ENCODE measurements at places on chromosomes 16 and 17.

DNA sequence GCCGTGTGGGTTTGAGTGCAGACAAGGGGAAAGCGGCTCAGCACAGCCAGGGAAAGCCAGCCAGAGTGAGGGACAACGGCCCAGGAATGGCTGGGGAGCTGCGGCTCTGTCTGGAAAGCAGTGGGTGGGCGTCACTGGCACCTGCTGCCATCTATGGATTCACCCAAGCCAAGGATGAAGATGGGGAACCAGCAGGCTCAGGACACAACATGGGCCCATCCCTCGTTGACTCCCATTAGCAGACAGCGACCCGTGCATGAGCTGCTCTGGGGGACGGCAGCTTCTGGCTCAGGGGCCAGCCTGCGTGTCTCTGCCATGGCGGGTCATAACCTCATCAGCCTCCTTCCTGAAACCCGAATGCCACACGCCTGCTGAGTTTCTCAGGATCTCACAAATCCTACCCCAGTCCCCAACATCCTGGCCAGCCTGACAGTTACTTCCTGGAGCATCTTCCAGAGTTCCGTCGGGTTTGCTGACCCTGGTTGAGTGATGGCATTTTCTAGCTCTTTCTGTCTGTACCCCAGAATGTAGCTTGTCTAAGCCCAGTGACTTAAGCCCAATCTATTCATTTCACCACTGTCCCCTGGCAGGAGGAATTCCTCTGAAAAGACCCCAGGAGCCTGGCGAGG lies 50.7 kb downstream of the SLC7A5 start:
- no peak for DNase-seq

DNA sequence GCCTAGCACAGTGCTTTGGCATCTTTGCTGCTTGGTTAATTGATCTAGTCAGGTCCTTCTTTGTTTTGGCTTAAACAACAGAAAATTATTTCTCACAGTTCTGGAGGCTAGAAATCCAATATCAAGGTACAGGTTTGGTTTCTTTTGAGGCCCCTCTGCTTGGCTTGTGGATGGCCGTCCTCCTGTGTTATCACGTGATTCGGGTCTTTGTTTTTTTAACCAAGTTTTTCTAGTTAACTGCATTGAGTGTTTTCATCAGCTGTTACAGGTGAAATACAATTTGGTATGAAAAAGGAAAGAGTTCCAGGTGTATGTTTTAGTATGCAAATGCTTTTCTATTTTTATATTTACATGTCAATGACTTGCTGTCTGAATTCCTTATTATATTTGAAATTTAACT lies 2.8 kb downstream of the NLK start:
- DNase-seq: no peak

GRCh38 chr17:19487024-19487600 lies 46.5 kb upstream of the SLC47A1 start:
- no peak for DNase-seq

GRCh38 chr16:59039066-59039720 lies 305.1 kb upstream of the GOT2 start:
- DNase-seq: peak; percentile 83

DNA sequence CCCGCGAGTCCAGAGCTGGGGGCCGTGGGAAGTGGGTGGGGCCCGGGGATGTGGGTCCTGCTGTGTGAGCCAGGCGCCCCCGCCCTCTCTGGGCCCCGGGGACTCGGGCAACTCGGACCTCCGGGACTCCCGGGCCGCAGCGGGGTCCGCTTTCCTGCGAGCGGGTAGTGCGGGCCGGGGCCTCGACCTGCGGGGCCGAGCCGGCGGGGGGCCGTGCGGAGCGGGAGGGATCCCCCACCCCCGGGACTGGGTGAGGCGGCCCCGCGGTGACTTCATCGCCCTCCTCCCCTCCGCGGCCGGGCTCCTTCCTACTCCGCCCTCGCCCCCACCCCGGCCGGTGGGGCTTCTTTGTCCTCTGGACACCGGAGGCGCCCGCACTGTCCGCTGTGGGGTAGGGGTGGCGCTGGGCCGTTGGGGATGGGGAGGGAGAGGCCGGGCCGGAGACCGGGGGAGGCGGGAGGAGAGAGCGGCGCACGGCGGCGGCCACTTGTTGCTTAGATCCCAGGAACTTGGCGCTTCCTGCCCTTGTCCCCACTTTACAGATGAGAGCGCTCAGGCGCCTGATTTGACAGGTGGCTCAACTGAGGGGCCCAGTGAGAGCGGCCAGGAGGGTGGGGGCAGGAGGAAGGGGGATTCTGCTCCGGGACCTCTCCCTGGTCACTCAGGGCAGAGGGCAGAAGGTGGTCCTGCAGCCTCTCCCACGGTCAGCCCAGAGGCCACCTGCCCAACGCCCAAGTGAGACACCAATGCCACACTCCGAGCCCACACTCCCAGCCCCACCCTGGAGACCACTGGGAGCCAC lies 874 bp downstream of the CMTM3 start:
- DNase-seq: no peak

GRCh38 chr16:58535100-58535499 lies 19.8 kb downstream of the SETD6 start:
- no peak for DNase-seq

DNA sequence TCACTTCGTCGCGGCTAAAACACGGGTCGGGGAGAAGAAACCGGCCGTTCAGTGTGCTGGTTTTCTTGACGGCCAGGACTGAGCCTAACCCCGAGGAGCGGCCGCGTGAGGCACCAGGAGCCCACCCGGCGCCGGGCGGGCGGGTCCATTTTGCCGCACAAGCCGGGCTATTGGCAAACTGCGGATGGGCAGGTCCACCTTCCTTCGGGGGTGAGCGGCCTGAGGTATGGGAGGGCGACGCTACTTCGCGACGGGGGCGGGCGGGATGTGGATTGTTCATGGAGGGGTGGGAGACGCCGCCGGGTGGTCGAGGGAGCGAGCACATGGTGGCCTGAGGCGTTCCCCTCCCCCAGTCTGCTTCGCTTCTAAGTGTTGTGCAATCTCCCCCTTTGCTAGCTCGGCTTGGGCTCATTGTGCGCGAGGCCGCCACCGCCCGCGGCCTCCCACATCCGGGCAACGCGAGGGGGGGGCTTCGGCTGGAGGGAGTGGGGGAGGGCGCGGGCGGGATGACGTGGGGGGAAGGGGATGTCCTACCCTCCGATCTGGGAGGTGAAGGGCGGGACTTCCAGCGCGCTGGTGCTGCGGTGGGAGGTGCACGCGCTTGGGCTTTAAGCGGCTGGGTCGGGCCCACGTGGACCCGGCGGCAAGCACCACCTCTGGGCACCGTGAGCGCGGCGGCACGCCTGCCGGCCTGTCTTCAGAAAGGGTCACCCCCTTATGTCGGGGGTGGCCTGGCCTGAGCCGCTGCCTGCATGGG lies 5.9 kb upstream of the CD68 start:
- peak; percentile 88 for DNase-seq

DNA sequence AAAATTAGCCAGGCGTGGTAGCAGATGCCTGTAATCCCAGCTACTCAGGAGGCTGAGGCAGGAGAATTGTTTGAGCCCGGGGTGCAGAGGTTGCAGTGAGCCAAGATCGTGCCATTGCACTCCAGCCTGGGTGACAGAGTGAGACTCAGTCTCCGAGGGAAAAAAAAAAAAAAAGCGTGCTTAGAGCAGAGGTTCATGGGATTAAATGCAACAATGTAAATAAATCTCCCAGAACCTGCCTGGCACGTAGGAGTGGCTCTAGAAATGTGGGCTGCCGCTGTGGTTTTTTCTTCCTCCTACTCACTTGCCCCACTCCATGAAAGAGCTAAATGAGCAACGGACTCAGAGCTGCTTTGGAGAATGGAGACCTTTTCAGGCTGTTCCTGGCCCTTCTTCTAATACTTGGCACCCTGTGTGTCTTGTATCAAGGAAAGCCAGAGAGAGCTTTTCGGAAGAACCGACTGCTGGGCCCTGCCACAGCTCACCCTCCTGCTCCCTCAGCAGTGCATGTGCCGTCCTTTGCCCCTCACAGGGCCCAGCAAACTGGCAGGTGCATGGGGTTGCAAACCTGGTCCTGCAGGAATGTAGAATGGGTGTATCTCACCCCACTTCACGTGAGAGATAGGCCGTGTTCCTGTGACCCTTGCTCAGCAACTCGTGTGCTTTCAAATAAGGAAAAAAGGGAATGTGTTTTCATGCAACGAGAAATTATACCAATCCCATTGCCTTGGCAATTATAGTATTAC lies 52.0 kb downstream of the LDHD start:
- peak; percentile 96 for DNase-seq

DNA sequence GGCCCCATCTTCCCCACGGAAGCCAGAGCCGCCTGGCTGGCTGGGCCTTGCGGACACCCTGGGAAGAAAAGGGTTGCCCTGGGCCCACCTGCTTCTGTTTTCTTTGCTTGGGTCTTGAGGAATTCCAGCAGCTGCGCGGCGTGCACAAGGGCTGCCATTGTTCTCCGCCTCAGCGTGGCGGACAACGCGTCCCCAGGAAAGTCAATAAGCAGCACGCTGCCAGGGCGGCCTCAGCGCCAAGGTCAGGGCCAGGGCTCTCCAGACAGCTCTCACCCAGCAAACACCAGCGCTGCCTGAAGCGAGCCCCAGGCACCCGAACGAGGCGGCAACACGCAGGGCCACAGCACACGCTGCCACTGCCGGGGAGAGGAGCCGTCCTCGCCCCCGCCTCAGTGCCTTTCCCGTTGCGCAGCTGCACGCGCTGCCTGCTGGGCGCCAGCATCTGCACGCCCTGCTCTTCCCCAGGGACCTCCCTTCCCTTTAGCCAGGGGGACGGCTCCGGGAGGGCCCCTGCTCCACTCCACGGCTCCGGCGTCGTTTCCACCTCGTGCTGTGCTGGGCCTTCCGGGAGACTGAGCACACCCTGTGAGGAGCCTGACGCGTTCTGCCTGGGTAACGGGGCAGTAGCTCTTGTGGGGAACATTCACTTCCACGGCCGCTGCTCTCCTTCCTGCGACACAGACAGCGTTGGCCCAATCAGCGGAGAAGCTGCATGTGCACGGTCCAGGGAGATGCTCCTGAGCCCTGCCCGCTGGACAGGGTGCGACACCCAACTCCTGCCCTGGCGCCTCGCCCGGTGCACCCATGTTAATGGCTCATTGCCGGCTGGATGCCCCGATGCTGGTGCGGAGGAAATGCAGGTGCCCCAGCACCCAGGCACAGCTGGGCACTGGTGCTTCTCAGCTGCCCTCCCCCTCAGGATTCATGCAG lies 57.8 kb downstream of the LMF1 start:
- no peak for DNase-seq

- no peak for DNase-seq
Observed at GRCh38 chr16:14146445-14146844, 75.3 kb downstream of the MRTFB start.

GRCh38 chr17:72125742-72126141 lies 4.9 kb downstream of the SOX9 start:
- no peak for DNase-seq

GRCh38 chr16:71826533-71827017 lies 17.9 kb upstream of the AP1G1 start:
- no peak for DNase-seq

- no peak for DNase-seq
Observed at GRCh38 chr17:78706271-78706915, 75.7 kb downstream of the CYTH1 start.

- DNase-seq: no peak
Observed at GRCh38 chr16:20049831-20050230, 23.9 kb downstream of the GPR139 start.

GRCh38 chr17:41814195-41814594 lies 1.4 kb downstream of the FKBP10 start:
- no peak for DNase-seq

GRCh38 chr16:84027625-84028024 lies 15.0 kb downstream of the SLC38A8 start:
- no peak for DNase-seq

GRCh38 chr17:69246726-69247375 lies 18.2 kb upstream of the ABCA10 start:
- peak; percentile 48 for DNase-seq

GRCh38 chr17:72136692-72137091 lies 15.9 kb downstream of the SOX9 start:
- DNase-seq: no peak

- DNase-seq: peak; percentile 68
Observed at GRCh38 chr17:6521586-6521985, 34.8 kb downstream of the PITPNM3 start.

DNA sequence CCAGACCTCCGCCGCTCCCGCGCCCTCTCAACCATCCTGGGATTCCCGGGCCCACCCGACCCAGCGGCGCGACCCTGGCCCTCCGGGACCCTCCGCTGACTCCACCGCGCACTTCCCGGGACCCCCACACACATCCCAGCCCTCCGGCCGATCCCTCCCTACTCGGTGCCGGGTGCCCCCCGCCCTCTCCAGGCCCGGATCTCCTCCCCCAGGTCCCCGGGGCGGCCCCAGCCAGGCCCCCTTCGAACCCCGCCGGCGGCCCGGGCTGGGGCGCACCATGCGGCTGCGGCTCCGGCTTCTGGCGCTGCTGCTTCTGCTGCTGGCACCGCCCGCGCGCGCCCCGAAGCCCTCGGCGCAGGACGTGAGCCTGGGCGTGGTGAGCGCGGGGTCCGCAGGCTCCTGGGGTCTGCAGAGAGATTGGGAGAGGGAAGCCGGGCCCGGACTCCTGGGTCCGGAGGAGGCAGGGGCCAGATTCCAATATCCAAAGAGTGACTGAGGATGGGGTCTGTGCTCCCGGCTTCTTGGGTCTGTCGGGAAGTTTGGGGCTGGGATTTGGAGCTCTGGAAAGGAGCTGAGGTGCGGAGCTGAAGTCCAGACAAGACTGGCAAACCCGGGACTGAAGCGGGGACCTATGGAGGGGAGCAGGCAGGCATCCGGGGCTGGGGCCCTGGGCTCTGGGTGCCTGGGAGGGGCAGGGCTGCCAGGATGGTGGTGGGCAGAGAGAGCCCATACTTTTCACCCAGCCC lies 453 bp downstream of the MMP25 start:
- no peak for DNase-seq

Measured in MV-4-11 (cell line).